ACHN (cell line): ENCODE measurements at places on chromosomes 1 and 21.

DNA sequence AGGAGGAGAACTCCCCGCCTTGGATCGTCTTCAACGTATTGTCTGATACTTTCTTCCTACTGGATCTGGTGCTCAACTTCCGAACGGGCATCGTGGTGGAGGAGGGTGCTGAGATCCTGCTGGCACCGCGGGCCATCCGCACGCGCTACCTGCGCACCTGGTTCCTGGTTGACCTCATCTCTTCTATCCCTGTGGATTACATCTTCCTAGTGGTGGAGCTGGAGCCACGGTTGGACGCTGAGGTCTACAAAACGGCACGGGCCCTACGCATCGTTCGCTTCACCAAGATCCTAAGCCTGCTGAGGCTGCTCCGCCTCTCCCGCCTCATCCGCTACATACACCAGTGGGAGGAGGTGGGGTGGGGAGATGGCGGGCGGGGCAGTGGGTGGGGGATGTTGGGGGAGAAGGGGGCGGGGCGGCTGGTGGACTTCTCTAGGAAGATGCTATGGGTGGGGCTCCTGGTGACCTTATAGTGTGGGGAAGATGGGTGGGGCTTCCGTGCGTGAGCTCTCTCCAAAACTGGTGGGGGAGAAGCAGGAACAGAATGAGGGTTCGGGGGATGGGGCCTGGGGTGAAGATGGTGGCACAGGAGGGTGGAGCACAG, 5.3 kb downstream of the HCN3 start:
- no peak for DNase-seq

GRCh38 chr1:46130606-46131005, 1.8 kb downstream of the PIK3R3 start:
- no peak for DNase-seq

- DNase-seq, result no peak
These were observed 494.5 kb upstream of the PBX1 start for GRCh38 chr1:164064501-164064900.

GRCh38 chr1:182122256-182122912, 60.9 kb upstream of the ZNF648 start:
- no peak for DNase-seq
